ENCODE measurements at places on chromosomes 12 and 14.

- DNase-seq, result no peak
Observed at GRCh38 chr12:129075460-129076208, 222.4 kb downstream of the GLT1D1 start.

- no peak for DNase-seq
Observed at GRCh38 chr14:37721976-37722659, 126.7 kb downstream of the TTC6 start.

- DNase-seq, result no peak
Observed at GRCh38 chr14:22337938-22338337, 251.1 kb downstream of the DAD1 start.

- no peak for DNase-seq
Observed at GRCh38 chr14:99703381-99703780, 19.3 kb downstream of the CYP46A1 start.

GRCh38 chr14:106210650-106211049 is 684.3 kb downstream of the TMEM121 start:
- no peak for DNase-seq

DNA sequence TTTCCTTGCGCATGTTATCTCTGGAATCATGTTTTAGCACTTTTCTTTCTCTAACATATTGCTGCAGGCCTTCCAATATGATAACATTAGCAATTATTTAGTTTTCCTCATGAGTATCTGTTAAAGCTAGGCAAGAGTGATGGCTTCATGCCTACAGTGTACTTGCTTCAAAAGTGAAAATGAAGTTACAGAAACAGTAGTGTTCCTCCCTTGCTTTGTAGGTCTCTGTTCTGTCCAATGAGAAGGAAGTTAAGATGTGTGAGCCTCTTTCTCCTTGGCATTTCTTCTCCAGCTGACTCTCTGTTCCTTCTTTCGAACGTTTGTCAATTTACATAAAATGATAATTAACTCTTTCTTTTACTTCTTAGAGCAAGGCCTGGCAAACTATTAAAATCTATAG is 22.2 kb downstream of the LRRIQ1 start:
- DNase-seq, result no peak

- no peak for DNase-seq
Observed at GRCh38 chr14:86404425-86404824, 874.5 kb downstream of the FLRT2 start.

DNA sequence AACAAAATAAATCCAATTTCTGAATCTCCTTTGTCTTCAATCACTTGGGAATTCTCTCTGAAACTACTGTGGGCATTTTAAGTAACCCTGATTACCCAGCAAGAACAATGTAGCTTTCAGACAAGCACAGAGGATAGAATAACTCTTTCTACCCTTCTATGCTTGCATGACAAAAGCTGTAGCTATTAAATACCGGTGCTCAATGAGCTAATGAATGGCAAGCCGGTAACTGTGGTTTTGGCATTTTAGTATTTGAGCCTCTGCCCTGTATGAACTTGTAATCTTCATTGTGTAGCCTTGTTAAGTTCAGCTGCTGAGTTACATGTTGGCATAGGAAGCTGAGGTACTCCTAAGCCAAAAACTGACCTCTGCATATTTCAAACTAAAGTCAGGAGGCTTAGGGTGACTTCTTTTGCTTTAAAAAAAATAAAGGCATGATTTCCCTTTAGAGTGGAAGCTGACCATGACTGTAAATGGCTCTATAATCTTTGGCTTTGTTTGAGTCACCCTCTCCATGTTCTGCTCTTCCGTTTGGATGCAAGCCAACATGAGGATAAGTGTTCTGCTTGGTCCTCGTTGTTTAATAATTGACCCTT is 171.0 kb upstream of the HIF1A start:
- DNase-seq, result no peak

- DNase-seq, result no peak
Observed at GRCh38 chr12:63965936-63966605, 121.6 kb downstream of the SRGAP1 start.

DNA sequence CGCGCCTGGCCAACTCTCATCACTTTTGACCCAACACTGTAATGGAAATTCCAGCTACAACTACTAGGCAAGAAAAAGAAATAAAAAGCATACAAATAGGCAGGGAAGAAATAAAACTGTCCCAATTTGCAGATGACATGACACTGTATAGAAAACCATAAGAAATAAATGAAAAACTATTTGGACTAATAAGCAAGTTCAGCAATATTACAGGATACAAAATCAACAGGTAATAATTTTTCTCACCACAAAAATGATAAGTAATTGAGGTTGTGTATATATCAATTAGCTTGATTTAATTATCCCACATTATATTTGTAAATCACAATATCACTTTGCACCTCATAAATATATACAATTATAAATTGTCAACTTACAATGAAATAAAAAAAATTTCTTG is 41.9 kb upstream of the OASL start:
- DNase-seq, result no peak

- DNase-seq, result no peak
Observed at GRCh38 chr12:103696101-103696500, 109.0 kb downstream of the STAB2 start.

GRCh38 chr14:87628129-87628528 is 364.9 kb downstream of the GALC start:
- DNase-seq, result no peak

GRCh38 chr14:33393231-33393894 is 454.7 kb downstream of the NPAS3 start:
- DNase-seq, result no peak

GRCh38 chr14:101888182-101888581 is 76.2 kb upstream of the DYNC1H1 start:
- no peak for DNase-seq

- DNase-seq, result no peak
Observed at GRCh38 chr14:35362450-35362849, 42.1 kb downstream of the NFKBIA start.

DNA sequence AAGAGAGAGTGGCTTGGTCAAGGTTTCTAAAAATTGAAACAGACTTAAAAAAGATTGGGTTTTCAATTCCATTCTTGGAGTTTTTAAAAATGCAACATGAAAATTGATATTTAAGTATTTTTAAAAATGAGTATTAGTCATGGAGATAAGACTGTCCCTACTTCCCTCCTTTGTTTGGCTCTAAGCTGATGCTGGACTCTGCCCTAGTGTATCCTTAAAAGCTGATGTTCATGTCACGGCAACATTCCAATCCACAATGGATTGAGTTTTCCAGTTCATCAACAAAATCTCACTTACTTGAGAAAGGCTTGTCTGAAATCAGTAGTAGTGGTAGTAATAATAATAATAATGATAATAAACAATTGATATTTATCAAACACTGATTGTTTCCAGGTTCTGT is 119.0 kb upstream of the SLC38A2 start:
- no peak for DNase-seq

DNA sequence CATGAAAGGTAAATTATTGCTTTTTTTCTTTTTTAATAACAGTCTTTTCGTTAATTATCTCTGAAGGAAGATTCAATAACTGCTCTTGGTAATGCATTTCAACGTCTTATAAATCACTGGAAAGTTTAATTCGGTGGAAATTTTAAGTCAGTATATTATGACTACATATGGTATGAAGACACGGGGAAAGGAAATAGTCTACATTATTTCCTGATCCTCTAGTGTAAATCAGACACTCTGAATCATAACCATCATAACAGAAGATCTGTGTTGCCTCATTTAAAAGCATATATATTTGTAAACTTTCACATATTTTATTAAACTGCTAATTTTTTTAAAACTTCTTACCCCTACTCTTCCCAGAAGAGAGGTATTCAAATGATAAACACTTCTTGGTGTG is 53.7 kb downstream of the EFCAB11 start:
- DNase-seq, result no peak

- DNase-seq, result no peak
Observed at GRCh38 chr12:28110329-28110728, 79.9 kb upstream of the CCDC91 start.

- DNase-seq, result peak; percentile 32
Observed at GRCh38 chr14:30656190-30656632, 34.1 kb downstream of the SCFD1 start.

- no peak for DNase-seq
Observed at GRCh38 chr12:66884091-66884490, 205.2 kb upstream of the GRIP1 start.
